ENCODE measurements at places on chromosomes 16 and 17.

DNA sequence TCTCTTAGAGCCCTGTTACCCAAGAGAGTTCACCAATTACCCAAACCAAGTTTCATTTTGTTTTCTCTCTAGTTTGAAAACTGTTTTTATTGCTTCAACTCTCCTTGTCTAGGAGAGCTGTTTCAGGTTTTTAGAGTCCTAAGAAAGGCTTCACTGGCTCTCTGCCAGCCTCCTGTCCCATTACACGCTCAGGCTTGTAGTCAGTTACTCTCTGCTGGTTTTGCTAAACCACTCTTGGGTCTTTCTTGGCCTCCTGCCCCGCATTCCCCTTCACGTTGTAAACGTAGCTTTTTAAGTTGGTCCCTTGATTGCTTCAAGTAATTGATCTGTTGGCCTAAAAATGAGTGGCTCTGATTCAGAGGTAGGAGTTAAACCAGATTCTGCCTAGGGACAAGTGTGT is 529.1 kb downstream of the MAF start:
- no peak for DNase-seq

DNA sequence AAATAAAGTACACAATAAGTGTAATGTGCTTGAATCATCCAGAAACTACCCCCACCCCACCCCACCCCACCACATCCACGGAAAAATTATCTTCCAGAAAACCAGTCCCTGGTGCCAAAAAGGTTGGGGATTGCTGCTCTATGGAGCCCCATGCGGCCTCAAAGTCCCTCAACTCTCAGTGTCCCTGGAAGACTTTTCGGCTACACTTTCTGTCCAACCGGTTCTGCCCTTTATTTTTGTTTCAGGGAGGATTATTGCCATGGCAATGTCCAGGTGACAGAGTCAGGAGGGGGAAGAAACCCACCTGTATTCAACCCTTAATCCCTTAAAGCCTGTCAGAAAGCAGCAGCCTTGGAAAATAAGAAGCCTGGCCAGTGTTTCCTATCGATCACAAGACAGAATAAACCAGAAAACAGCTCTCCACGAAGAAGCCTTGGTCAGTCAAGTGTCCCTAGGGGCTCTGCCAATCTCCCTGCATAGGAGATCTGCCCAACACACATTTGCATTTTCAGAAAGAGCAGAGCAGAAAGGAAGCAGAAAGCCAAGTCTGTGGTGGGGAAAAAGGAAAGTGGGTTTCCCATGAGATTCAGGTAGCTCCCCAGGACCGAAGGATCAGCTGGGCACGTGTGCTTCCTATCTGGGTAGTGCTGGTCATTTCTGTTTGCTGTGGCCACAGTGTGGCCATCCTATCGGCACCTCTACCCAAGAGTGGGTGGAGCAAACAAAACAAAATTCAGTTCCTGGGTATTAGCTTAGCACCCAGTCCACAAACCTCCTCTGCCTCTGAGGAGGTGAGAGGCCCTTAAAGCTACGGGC is 342.7 kb downstream of the SOX9 start:
- no peak for DNase-seq

DNA sequence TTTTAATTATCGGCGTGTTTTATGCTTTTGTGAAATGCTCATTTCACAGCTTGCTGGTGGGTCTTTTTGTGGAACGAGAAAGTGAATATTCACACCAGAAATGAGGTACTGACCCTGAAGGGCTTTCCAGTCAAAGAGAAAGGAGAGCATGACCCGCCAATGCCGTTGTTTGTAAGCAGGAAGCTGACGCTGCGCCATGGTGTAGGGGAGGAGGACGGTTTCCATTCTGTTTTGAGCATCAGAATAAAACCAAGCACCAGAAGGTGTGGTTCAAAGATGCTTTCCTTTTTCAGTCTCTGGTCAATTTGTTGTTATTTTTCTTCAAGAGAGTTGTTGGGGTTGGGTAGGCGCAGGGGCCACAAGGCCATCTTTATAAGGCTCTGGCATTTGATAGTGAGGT is 669.3 kb downstream of the WWOX start:
- DNase-seq, result no peak

- DNase-seq, result no peak
Measured at GRCh38 chr17:40351359-40352236, 12.9 kb downstream of the GJD3 start.

- no peak for DNase-seq
Measured at GRCh38 chr17:57313097-57313835, 56.9 kb downstream of the MSI2 start.

DNA sequence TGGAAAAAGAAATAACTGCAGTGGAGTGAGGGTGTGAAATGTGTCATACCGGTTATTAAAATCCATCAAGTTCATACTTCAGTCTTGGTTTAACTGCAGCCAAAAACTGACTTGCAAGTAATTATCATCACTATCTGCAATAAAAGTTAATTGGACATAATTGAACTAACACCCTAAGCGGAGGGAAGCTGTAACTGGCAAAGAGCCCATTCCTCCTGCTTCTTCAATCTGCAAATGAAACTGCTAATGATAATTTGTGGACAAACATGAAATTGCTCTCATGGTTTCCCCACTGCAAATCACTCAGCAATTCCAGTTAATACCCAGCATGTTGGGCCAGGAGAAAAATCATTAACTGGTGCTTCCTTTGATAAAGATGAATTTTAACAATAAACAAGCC is 46.5 kb downstream of the FAM222B start:
- DNase-seq, result no peak

- no peak for DNase-seq
Measured at GRCh38 chr17:6350806-6351205, 84.1 kb downstream of the AIPL1 start.

DNA sequence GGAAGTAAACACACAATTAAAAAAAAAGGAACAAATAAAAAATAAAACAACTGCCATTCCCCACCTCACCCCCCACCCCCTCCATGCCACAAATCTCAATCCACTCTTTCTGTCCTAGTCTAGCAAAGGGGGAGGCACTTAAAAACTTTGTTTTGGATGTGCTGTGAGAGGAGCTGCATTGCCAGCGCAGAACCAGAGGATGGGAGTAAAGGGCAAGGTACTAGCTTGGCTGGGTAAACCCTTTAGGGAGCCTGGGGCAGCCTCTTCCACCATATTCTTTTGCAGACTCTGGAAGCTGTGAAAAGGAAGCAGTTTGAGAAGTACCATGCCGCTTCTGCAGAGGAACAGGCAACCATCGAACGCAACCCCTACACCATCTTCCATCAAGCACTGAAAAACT is 1.4 kb downstream of the MRPS7 start:
- DNase-seq, result no peak

DNA sequence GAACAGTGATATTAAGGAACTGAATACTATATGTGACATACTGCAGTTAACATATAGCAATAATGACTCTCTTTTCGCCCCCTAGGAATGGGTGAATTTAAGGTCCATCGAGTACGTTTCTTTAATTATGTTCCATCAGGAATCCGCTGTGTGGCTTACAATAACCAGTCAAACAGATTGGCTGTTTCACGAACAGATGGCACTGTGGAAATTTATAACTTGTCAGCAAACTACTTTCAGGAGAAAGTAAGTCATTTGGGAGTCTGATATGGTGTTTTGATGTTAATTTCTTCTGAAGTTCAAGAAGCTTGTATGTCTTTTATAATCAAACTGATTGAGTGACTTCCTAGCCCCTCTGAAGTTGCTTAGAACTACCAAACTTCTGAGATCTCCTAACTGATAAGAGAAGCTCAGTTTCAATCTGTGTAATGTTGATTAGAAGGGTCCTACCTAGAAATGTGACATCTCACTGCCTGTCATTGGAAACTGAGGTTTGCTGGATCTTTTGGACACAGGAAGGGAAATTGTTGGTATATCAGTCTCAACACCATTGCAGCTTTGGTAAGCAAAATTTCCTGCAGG is 1.0 kb downstream of the UTP4 start:
- no peak for DNase-seq

DNA sequence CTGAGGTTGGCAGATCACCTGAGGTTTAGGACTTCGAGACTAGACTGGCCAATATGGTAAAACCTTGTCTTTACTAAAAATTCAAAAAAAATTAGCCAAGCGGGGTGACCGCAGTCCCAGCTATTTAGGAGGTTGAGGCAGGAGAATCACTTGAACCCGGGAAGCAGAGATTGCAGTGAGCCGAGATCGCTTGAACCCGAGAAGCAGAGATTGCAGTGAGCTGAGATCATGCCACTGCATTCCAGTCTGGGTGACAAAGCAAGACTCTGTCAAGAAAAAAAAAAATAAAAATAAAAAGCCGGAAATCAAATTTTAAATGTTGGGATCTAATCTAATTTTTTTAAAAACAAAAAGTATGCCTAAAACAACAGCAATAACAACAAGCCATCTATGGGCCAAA is 56.3 kb downstream of the ABCC1 start:
- no peak for DNase-seq

DNA sequence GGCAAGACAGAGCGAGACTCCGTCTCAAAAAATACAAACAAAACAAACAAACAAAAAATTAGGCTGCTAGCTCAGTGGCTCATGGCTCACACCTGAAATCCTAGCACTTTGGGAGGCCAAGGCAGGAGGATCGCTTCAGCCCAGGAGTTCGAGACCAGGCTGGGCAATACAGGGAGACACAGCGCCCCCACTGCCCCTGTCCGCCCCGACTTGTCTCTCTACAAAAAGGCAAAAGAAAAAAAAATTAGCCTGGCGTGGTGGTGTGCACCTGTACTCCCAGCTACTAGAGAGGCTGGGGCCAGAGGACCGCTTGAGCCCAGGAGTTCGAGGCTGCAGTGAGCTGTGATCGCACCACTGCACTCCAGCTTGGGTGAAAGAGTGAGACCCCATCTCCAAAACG is 531 bp upstream of the CDH1 start:
- DNase-seq, result no peak

DNA sequence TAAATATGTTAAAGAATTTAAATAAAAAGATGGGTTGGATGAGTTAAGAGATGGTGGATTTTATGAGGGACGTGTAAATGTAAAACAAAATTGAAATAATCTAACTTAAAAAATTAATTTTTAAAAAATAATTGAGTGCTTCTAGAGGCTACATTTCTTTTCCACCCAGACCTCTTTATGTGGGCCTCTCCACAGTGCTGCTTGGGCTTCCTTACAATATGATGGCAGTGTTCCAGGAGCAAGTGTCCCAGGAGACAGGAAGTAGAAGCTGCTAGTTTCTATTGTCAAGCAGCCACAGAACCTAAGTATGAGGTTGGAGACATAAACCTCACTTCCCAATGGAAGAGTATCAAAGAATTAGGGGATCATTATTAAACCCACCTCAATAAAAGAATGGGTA is 205.7 kb upstream of the CPHXL start:
- DNase-seq, result no peak

- no peak for DNase-seq
Measured at GRCh38 chr17:266701-267667, 85.5 kb upstream of the DOC2B start.

All from GOT3 (cell line).